ENCODE measurements at places on chromosomes 5 and 9. TPM values are rescaled to one million over a fixed set of nuclear protein-coding genes. Genes with fewer than 3 reads are reported as not detected.
A peak's percentile ranks its signal among the peaks of the same experiment; 100 is the strongest.

GRCh38 chr9:136532799-136533774, 12.8 kb downstream of the NOTCH1 start:
- DNase-seq = no peak

GRCh38 chr9:20562051-20562450, 60.2 kb downstream of the MLLT3 start:
- no peak for DNase-seq

DNA sequence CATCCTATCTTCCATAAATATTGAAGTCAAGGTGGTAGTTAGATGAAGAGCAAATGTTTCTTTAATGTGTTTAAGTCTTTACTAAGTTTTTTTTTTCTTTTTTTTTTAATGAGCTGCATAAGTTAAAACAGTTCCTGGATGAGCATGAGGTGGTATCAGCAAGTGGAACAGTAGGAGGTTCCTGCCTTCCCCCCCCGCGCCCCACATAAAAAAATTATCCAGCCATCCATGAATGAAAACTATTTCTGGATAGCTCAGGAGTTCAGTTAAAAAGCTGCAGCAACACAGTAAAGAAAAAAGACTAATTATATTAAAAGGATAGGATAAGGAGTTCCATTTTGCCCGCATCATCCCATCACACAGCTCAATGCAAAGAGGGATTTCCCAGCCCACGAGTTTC, 349.5 kb downstream of the CDH18 start:
- DNase-seq = no peak

DNA sequence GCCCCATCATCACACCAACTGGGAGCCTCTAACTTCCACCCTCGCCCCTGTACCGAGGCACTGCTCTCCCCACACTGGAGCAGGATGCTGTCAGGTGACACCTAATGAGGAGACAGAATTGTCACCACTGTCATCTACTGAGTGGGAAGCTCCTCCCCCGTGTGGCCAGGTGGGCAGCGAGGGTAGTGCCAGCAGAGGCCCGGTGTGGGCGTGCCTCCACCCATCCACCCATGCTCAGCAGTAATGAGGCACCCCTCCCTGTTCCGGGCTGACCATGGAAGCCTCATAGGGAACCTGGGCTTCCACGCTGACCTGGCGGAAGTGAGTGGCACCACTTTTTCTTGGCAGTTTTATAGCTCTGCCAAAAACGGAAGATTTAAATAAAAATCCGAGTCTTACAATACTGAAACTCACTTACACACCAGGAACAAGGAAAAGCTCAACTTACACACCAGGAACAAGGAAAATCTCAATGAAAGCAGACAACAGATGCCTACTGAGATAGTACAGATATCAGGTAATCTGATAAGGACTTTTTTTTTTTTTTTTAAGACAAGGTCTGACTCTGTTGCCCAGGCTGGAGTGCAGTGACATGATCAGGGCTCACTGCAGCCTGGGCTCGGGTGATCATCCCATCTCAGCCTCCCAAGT, 30.6 kb upstream of the ASS1 start:
- DNase-seq = no peak

DNA sequence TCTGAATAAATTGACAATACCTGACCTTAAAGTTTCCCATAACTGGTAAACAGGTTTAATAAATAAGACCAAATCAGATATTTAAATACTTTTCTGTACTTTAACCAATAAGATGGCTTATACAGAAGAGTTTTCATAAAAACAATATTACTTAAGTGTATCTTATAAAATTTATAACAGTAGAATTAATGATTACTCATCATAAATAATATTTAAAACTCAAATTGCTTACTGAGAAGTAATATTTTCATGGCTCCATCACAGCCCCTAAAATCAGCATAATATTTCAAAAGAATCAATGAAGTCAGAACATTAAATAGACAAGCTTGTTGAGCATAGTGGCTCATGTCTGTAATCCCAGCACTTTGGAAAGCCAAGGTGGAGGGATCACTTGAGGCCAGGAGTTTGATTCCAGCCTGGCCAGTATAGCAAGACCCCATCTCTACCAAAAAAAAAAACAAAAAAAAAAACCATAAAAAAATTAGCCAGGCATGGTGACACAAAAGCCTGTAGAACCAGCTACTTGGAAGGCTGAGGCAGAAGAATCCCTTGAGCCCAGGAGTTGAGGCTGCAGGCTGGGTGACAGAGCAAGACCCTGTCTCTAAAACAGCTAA, 23.5 kb downstream of the HOMER1 start:
- no peak for DNase-seq

DNA sequence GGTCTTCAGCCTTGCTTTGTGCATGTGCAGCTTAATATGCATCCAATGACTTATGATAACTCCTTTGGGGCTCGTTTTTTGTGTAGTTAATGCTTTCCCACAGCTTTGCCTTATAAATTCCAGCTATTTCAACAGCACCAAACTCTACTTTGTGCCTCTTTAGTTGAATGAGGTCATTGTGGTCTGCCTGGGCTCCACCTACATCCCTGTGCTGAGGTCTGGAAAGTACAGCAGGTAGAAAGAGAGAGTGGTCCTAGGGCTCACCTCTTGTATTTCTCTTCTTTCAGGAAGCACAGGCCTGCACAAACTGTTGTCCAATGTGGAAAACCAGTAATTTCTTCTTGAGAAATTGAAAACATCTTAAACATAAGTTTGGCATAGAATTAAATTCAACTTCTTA, 167.2 kb downstream of the XRCC4 start:
- no peak for DNase-seq

DNA sequence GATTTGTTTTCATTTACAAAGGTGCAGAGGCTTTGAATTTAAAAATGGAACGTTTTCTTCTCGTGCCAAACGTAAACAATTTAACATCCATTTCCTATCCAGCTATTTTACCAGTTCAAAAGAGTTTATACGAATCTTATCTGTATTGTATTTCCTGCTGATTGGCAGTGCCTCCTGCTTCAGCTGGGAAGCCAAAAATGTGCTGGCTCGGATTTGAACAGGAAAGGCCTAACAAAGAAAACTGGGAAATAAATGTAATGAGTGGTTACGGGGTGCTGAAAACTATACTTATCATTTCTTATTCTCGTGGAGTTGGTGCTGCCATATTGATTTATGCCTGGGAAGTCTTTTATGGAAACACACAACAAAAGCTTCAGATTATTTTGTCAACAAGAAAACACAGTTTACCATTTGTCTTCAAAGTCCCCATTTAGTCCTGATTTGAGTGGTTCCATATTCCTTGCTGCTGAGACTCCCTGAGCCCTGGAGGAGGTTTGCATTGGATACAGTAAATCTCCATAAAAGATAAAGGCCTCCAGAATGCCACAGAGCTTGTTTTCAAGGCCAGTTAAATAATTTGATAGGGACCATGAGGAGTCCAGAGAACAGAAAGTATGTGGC, 507.4 kb downstream of the RASEF start:
- DNase-seq = no peak

DNA sequence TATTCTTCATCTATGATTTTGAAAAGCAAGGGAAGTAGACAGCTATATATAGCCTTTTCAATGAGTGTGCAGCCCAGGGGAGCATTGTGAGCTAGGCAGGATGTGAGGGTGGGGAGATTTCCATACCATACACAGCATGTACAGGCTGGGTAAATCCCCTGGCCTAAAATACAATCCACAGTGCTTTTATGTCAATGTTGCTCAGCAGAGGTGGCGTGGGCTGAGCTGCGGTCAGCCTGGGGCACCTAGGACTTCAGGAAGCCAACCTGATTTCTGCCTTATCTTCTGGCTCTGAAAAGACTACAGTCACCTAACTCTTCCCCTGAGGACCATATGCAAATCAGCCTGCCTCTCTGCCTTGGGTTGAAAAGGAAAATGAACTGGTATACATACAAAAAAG, 6.3 kb upstream of the GARIN3 start:
- no peak for DNase-seq

- peak; percentile 70 for DNase-seq
These were observed 16.0 kb upstream of the JADE2 start for GRCh38 chr5:134509308-134510040.

DNA sequence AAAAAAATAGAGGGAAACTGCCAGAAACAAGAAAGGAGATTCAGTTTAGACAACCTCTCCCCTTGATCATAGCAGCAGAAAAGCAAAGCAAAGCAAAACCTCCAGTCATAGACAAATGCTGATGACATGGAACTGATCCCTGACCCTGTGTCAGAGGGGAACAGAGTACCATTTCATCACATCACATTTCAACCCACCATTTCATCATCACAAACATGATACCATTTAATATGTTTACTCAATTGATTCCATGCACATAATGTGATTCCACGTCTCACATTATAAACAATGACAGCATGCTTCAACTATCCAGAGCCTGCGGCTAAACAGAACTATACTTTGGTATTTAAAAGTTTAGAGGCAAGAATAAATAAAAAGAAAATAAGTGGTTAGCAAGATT, 28.7 kb upstream of the ACOT12 start:
- no peak for DNase-seq

DNA sequence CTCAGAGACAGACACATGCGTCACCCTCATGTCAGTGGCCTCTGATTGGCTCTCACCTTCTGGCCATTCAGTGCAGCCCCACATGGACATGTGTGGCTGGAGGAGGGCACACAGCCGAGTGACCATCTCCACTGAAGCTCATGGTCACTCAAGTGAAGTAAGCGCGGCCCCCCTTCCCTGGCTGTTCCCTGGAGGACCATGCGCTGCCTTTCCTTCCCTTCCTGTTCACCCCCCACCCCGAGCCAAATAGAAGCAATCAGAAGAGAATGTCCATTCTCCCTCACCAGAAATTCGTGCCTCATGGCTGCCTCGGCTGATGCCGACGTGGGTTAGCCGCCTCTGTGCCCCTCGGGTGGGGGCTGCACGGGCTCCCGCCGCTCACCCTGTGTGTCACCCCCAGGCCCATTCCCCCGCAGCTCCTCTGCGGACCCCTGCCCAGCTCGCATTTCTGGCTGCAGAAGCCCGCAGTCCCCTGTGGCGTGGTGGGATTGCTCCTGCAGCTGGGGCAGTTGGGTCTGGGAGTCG, 12.5 kb upstream of the COL5A1 start:
- DNase-seq = no peak

DNA sequence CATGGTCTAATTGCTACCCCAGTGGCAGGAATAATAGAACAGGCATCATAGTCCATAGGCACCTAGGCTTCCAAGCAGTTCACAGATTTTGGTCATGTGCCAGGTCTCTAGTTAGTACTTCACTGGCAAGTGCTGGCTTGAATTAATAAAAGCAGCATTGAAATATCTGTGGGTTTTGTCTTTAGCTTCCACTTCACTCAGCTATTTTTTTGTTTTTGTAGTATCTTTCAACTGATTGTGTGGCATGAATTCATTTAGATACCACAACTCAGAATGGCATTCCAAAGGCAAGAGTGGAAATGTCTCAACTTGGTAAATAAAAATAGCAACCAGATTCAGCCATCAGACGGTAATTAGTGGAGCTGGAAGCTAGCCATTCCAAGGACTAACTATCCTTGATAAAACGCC, 27.9 kb upstream of the ITGA2 start:
- DNase-seq = no peak

- DNase-seq = no peak
These were observed 65.2 kb upstream of the PTPRD start for GRCh38 chr9:10678010-10678409.

GRCh38 chr5:168227973-168228615, 63.4 kb upstream of the WWC1 start:
- no peak for DNase-seq

- DNase-seq = no peak
These were observed 7.6 kb downstream of the SLC1A1 start for GRCh38 chr9:4497855-4498254.

- no peak for DNase-seq
These were observed 147.6 kb downstream of the AUH start for GRCh38 chr9:91214086-91214485.

DNA sequence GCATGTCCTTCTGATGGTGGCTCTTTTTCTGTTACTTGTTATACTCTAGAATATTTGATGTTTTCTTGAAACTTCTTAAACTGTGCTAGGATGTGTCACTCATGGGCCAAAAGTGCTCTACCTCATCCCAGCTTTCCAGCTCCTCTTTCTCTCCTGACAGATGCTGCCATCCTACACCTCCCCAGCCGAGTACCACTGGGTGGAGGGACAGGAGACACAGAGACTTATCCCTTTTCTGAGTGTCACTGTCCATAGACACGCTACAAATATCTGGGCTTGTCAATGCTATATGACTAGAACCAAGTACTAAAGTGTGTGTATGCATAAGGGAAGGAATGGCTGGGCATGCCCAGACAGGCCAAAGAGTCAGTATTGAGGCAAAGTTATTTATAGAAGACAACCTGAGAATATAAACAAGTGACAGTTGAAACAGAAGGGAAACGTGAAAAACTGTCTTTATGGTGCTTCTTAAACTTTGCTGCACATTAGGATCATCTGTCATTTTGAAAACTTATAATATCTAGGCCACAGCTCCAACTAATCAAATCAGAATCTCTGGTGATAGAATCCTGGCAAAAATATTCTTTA, 188.0 kb downstream of the CARTPT start:
- DNase-seq = no peak

The GABBR2 gene
- total RNA-seq = 9.7 TPM

The SYK gene
- total RNA-seq = 12.3 TPM

The FOXD4L4 gene
- total RNA-seq = not detected

The OCLN gene
- total RNA-seq = 104 TPM

The SPEF2 gene
- 3.2 TPM for total RNA-seq

The CDX1 gene
- total RNA-seq = 0.33 TPM

The PTPA gene
- 156 TPM for total RNA-seq

The TAF1L gene
- total RNA-seq = not detected

The FOXD4L3 gene
- total RNA-seq = not detected

The CXCL14 gene
- total RNA-seq = not detected

Measured in kidney epithelial cell (primary cell).